ENCODE measurements at places on chromosomes 12 and 14.

GRCh38 chr14:20707622-20708021 is 19.1 kb downstream of the ANG start:
- DNase-seq, result no peak

DNA sequence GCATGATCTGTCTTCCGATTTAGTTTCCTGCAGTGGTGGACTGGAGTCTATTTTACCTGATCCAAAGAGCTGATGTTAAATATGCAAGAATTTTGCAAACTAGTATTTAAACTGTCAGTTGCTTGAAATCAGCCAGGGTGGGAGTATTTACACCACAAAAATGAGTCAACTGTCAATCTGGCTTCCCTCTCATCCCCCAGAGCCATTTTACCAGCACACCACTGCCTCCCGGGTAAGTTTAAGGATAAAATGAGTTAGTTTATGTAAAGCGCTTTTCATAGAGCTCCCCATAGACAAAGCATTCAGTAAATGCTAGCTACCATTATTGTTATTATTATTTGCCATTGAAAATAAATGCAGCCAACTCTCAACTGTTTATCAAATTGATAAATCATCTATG is 106.3 kb upstream of the FRMD6 start:
- DNase-seq, result no peak

- DNase-seq, result no peak
Measured at GRCh38 chr12:55647027-55647426, 10.3 kb downstream of the OR10P1 start.

GRCh38 chr14:49050822-49051221 is 535.4 kb downstream of the RPS29 start:
- no peak for DNase-seq

GRCh38 chr12:94152292-94153078 is 4.1 kb downstream of the PLXNC1 start:
- no peak for DNase-seq

- DNase-seq, result no peak
Measured at GRCh38 chr12:120209851-120210250, 8.9 kb upstream of the RPLP0 start.

DNA sequence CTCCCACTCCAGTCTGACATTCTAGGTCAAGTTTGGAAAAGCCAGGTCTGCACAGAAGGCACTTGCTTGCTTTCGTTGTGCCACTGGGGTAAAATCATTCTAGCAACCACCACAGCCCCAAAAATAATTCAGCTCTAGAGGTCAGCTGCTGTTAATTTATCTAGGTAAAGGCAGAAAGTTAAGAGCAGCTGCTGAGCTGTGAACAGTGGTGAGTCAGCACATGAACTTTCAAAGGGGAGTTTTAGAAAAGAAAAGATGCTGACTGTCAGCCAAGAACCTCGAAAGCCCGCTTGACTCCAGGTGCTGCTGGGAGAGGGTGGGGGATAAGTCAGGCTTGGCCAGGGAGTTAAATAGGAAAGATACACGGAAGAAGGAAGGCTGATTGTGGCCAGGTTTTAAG is 12.7 kb downstream of the CCDC197 start:
- peak; percentile 53 for DNase-seq
